ENCODE measurements at places on chromosomes 5 and 9.
A peak's percentile ranks its signal among the peaks of the same experiment; 100 is the strongest.

DNA sequence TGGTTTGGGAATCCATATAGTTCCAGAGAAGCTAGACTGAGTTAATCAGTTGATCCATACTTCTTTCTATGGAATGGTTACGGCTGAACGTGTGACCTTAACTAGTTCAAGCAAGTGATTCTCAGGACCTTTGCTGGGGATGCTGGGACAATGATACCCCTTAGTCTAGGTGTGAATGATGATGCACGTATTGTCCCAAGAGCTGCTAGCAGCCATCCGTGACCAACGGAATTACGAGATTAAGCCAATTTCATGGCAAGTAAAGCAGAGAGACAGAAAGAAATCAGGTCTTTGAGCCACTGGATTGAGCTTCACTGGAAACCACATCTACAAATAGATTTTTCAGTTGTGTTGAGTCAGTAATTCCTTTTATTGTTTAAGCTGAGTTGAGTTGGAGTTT, 99.2 kb upstream of the LIFR start:
- DNase-seq, result no peak

GRCh38 chr5:150068961-150069645, 17.3 kb downstream of the CSF1R start:
- no peak for DNase-seq

DNA sequence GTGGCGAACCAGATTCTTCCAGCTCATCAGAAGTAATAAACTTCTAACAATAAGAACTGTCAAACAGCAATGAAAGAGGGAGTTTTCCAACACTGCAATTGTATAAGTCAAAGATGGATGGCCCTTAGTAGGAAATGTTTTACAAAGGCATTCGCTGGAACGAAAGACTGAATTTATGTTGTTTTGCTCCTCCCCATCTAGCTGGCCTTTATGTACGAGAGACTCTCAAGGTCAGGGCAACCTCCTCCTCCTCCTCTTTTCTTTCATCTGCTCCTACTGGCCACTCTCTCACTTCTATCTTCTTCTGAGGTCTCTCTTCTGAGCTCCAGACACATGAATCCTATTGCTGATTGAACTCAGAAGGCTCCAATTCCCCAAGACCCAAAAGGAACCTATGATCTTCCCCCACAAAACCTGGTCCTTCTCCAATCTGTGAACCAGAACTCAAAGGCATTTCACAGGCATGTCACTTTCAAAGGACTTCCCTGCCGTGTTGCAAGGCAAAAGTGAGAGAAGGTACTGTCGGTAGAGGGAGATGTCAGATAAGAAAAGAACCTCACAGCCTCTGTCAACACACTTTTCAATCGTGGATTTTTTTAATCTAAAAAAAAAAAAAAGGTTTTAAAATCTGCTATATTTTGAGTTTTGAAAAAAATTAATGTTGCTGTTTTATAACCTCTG, 28.5 kb upstream of the PUM3 start:
- DNase-seq, result peak; percentile 61

DNA sequence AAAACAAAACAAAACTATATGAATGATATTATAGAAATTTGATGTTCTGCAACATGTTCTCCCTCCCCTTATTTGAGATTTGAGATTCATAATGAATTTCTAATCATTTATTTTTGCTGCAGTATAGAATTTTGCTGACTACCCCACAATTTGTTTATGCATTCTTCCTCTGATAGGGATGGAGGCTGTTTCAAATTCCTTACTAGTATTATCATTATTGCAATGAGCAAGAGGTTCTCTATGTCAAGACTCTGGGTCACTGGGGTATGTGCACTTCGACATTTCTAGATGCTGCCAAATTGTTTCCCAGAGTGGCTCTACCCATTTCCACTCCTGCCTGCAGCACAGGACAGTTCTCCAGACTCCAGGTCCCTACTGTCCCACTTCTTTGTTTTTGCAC, 54.9 kb upstream of the DAB2IP start:
- DNase-seq, result no peak

DNA sequence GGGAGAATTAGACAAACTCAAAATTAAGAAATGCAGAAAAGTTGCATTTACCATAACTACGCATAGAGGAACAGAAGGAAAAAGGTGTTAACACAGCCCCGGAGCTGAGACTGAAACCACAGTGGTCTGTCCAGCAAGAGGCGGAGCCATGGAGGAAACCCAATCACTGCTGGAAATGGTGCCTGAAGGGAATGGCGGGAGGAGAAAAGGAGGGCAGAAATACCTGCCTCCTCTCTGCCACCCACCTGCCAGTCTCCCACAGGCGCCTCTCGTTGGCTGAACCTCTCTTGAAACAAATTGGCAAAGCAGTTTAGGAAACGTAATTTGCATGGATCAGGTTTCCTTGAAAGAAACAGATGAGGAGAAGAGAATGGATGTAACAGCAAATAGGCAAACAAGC, 9.7 kb upstream of the PRKACG start:
- no peak for DNase-seq

- DNase-seq, result no peak
These were observed 751.5 kb downstream of the MAT2B start for GRCh38 chr5:164256954-164257353.

GRCh38 chr5:100542086-100542485, 6.9 kb downstream of the FAM174A start:
- no peak for DNase-seq

GRCh38 chr9:96251451-96251850, 50.5 kb downstream of the HSD17B3 start:
- no peak for DNase-seq

- no peak for DNase-seq
These were observed 38.5 kb upstream of the NR4A3 start for GRCh38 chr9:99782962-99783718.

DNA sequence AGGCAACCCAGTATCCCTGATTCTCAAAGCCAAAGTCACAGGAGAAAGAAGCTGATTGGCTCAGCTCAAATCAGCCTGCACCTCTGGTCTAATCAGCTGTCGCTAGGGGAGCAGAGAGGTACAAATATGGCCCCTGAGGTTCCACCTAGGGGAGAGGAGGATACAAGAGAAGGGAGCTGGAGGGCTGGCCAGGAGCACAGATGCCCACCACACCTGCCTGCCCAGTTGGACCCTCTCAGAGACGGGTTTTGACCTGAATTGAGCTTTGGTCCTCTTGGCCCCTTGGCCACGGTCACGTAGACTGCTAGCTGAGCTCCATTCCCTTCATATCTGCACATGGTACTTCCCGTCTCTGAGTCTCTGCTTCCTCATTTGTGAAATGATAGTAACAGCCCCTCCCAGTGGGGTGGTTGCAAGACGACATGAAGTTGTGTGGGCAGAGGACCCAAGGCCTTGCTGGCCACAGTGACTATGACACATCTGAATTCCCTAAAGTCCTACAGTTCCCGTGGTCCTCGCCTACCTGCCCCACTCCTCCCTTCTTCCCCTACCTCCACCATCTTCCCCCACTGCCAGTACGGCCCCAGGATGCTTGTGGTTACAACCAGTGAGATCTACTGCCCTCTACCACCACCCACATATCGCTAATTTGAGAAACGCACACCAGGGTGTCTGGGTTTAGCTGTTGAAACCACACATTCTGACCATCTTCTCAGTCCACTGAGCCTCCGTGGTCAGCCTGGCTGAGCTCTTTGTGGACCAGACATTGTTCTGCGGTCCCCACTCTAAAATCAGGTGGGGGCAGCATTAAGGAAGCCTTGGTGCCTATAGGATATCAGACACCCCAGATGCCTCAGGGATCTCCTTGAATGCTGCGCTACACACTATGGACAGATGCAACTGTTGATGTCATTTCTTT, 60.3 kb upstream of the NEK6 start:
- DNase-seq, result no peak

GRCh38 chr9:79246170-79246569, 325.6 kb upstream of the TLE4 start:
- no peak for DNase-seq

- peak; percentile 16 for DNase-seq
These were observed 1.5 kb upstream of the PHF19 start for GRCh38 chr9:120878188-120879130.

DNA sequence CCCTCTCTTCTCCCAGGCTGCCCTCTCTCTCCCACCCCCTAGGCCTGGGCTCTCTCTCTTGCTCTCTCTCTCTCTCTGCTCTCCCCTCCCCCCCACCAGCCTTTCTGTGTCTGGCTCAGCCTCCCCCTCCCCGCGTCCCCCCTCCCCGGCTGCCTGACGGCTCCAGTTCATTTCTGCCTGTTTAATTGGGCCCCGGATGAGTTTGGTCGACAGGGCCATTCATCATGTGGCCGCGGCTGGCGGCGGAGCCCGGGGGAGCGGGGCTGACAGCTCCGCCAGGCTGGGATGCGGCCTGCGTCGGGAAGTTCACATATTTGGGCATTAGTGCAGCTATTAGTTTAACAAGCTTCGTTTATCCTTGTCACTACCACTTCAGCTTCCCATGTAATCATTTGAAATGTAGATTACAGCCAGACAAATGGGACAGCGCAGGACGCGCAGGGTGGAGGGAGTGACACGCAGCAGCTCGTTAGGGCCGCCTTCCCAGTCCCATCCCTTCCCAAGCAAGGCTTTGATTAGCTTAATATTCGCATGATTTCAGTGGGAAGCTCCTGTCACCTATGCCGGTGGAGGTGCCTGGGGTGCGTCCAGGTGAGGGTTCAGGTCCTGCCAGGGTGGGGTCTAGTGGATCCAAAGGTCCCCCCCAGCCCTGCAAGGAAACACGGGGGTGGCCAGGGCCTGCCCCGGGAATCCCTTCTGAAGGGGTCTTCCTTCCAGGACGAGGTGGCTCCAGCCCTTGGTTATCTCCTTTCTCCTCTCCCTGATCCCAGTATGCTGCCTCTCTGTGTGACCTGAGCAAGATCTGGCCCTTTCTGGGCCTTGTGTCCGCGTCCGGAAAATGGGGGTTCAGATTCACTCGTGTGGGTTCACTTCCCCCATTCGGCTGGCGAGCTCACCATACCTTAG, 214.8 kb downstream of the PAX5 start:
- DNase-seq, result peak; percentile 28

DNA sequence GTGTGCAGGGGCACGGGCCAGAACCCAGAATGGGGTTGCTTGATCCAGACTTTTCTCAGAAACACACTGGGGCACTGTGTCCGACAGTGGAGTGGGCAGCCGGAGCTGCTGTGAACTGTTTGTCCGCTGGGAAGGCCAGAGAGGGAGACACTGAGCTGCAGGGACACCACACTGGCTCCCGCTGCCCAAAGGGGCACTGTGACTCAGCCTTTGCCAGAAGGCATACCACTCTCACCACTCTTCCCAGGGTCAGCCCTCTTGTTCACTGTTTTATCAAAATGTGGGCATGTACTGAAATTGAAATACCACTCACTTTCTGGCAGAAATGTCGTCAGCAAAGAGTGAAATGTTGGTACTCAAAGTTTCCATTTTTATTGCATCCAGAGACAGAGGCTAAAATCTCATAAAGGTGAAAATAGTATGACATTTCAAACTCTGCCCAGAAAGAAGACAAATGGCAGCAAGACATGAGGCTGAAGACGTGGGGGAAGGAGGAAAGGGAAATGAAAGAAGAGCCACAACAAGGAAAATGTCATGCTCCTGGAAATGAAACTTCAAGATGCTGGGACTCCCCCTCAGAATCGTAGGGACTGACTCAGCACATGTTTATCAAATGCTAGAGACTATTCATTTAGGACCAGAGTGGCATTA, 4.5 kb upstream of the IL7R start:
- no peak for DNase-seq

GRCh38 chr9:91162784-91163443, 198.8 kb downstream of the AUH start:
- no peak for DNase-seq

DNA sequence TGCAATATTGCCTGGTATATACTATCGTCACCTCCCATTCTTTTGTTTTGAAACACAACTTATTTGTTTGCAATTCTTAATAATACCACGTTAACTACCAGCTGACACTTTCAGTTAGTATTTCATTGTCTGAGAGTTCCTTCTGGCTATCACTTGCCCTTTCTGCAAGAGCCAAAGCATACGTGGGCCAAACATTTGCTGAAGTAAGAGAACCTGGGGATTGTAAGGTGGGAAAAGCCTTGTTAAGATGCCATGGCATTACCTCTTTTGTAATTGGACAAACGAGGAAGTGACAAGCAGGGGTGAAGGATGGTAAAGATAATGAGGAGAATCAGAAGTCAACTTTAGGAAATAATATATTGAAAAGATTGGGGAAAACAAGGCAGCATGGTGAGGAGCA, 47.7 kb downstream of the FYB1 start:
- no peak for DNase-seq

GRCh38 chr9:27514551-27514950, 9.5 kb upstream of the IFNK start:
- no peak for DNase-seq

- DNase-seq, result no peak
These were observed 165.7 kb downstream of the YIPF5 start for GRCh38 chr5:144004751-144005150.

- DNase-seq, result no peak
These were observed 20.4 kb downstream of the PDE8B start for GRCh38 chr5:77230727-77231470.

- DNase-seq, result no peak
These were observed 124.2 kb downstream of the TRIO start for GRCh38 chr5:14267166-14267838.

DNA sequence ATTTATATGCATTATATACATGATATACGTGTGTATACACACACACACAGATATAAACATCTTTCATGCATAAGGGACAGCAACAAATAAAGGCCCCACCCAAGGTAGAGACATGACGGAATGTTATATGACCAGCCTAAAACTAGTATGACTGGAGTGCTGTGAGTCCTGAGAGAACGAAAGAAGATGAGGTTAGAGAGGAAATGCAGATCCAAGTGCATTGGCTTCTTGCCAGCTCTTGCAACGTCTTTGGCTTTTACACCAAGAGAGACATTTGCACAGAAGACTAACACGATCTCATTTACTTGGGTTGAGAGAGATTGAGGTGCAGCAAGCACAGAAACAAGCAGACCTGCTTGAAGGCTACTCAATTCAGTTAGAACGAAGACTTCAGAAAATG, 23.0 kb downstream of the CDH10 start:
- DNase-seq, result no peak

DNA sequence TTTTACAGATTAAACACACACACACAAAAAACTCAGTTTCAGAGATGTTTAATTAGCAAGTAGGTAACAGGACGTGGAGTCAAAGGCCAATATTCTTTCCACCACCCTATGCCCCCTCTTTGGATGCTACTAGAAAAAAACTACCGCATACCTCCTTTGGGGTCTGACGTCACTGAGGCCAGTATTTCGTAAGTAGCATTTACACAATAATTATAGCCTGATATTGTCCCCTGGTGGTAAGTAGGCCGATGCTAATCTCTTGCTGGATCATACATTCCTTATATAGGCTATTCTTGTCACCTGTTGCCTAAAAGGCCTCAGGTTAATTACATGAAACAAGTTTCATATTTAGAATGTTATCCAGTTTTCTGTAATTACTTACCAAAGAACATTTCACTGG, 21.0 kb upstream of the SMARCA2 start:
- DNase-seq, result no peak

- no peak for DNase-seq
These were observed 150.3 kb upstream of the FGF10 start for GRCh38 chr5:44539602-44539919.

Measured in NCI-H2227 treated with DMSO at 0.1 percent for 48 hours (cell line).